Activated CD4-positive, alpha-beta T cell treated with anti-CD3 and anti-CD28 coated beads, Interleukin-2, amount 50 U/mL, for 24 hours (primary cell): ENCODE measurements at places on chromosomes 1 and 21.

DNA sequence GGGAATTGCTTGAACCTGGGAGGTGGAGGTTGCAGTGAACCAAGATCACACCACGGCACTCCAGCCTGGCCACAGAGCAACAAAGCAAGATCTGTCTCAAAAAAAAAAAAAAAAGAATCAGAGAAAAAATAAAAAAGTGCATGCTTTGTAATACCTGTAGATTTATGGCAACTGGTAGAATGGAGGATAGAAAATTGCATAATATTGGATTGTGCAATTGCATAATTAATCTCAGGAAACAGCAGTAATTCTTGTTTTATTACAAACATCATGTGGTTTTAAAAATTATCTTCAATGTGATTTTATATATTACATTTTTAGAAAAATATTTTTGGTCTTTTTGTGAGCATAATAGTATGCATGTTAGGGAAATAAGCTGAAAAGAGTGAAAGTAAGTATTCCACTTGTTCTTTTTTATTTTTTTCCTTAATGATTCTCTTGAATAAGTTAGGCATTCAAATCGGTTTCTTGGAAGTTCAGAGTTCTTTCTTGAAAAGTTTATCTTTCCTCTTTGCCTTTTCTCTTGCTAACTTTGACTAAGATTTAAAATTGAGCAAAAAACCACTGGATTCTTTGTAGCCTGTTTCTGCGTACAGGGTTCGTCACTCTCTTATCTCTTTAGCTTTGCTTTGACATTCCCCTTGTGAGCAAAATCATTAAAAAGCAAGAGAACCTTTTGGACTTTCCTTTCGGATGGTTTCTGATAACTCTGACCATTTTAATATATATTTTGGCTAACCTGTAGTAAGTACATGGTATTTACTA is 127.5 kb upstream of the ADAMTS5 start:
- DNase-seq, result no peak

DNA sequence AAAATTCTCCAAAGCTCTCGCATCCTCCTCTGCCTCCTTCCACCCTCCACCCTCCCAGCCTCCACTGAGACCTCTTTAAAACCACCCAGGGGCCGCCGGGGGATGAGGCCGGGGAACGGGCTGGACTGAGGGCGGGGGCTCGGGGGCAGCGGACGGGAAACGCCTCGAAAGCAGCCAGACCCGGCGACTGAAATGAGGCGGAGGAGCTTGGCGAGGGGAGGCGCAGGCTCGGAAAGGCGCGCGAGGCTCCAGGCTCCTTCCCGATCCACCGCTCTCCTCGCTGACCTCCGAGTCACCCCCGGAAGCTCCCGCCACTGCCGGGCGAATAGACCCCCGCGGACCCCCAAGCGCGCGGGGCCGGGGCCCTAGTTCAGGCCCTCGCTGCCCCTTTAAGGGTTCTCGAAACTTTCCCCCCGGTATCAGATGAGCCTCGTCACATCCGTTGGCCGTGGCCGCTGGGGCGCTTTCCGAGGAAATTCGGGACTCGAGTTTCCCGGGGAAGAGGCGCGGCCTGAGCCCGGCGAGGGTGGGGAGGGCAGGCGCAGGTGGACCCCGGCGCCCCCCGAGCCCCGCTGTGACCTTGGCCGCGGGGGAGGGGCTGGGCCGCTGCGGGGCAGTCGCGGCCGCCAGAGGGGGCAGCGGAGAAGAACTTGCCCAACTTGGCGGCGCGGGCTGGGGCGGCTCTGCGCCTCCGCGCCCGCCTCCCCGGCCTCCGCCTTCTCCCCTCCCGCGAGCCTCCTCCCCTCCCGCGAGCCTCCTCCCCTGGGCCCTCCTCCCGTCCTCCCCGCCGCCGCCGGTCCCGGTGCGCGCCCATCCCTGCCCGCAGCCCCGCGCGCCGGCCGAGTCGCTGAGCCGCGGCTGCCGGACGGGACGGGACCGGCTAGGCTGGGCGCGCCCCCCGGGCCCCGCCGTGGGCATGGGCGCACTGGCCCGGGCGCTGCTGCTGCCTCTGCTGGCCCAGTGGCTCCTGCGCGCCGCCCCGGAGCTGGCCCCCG is at the start of gene BACE2:
Gene BACE2, plus strand, starts transcription at position 813 of the 995 bp plus-strand sequence. Its CDS starts 104 bp downstream, at position 917.
- DNase-seq, result no peak

- DNase-seq, result no peak
Observed at GRCh38 chr1:45356186-45356585, 15.9 kb upstream of the MUTYH start.

DNA sequence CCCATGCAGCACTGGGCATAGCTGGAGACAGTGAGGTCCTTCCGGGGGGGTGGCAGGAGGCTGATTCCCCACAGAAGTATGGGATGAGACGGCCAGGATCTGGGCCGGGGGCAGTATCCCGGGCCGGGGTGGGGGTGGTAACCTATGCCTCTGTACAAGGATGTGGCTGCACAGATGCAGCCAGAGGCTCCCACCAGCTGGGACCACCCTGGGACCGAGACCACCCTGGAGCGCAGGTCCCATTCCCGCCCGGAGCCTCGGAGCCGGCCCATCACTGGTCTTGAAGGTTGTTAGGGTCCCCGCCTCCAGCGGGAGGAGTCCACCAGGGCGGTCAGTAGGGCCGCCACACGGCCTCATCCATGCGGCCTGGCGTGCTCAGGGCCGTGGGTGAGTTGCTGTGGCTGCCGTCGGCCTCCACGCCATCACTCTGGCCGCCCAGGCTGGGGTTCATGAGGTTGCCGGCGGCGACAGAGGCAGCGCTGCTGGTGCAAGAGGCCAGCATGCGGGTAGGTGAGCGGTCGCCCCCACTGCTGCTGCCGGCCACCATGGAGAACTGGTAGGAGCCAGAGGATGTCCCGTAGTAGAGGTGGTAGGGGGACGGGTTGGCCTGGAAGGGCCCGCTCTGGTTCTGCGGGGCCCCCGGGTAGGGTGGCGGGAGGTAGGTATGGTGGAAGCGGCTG is 28.1 kb downstream of the RUNX3 start:
- DNase-seq, result no peak

- no peak for DNase-seq
Observed at GRCh38 chr1:31570906-31571305, 5.4 kb upstream of the TINAGL1 start.

- DNase-seq, result no peak
Observed at GRCh38 chr1:24745711-24746413, 615 bp downstream of the CLIC4 start.

- peak; percentile 31 for DNase-seq
Observed at GRCh38 chr21:45152265-45152746, 77.9 kb downstream of the ADARB1 start.

- DNase-seq, result no peak
Observed at GRCh38 chr1:204316164-204316563, 43.6 kb downstream of the PLEKHA6 start.

GRCh38 chr1:219927956-219928790 is at the start of gene SLC30A10:
SLC30A10 (minus strand) TSS chr1:219928557; CDS start chr1:219928440, 117 bp downstream.
- DNase-seq, result no peak

GRCh38 chr1:198937231-198938031 is 298.6 kb downstream of the PTPRC start:
- DNase-seq, result peak; percentile 62

- no peak for DNase-seq
Observed at GRCh38 chr1:154206196-154206595, at the start of gene CFAP141. CFAP141 (minus strand) TSS chr1:154206333; CDS start chr1:154206307, 26 bp downstream.

GRCh38 chr1:21899987-21900386 is 37.1 kb downstream of the HSPG2 start:
- no peak for DNase-seq

GRCh38 chr21:46397993-46398392 is 60.7 kb upstream of the DIP2A start:
- no peak for DNase-seq

- DNase-seq, result no peak
Observed at GRCh38 chr1:11448373-11449099, 30.4 kb upstream of the DISP3 start.

GRCh38 chr1:183218971-183219615 is 33.0 kb downstream of the LAMC2 start:
- no peak for DNase-seq

DNA sequence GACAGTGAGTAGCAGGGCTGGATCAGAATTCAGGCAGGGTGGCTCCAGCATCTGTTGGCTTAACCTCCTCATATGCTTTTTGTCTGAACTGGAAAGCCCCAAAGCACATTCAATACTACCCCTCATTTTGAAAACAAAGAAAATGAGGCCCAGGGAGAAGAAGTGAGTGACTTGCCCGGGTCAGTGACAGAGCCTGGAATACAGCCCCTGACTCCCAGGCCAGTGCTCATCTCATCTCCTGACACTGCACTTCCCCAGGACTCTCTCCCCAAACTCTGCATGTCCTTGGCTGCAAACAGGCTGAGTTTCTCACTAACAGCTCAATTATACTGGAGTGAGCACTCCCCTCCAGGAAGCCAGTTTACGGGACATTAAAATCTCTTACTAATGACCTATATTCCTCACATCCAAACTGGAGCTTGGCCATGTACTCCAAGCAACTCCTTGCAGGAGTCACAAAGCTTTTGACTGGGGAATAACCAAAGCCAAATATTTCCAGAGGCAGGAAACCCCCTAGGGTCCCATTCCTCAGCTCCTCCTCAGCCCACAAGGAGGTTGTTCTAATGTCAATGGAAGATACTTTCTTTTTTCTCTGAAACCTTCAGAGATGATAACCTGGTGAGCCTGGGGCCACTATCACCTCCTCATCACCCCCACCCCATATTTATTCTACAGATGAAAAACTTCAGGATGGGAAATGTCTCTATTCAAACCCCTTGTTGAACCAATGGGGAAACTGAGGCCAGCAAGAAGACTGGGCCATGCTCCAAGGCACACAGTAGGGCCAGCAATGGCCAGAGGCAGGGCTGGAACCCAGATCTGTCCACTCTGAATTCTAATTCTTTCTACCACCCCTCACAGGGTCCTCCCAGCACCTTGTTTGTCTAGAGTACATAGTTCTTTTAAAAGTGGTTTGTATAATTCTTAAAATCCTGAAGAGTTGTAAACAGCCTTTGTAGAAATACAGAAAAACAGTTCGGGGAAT is 127.0 kb downstream of the PLPP3 start:
- DNase-seq, result no peak

DNA sequence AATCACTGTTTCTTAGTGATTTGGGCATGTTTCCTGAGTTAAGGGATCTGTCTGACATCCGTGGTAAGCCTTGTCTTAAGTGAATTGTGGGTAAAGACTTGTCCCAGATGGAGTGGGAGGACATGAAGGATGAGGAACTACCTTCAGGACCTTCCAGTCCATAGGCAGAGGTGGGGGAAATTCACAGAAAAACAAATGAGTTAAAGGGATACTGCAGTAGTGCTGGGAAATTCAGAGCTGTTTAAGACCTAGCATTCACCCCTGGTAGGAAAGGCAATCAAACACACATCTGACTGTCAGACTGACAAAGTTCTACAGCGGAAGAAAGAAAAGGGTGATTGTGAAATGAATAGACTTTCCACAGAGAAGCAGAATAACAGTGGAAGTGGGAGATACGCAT is 3.0 kb downstream of the GNAT2 start:
- DNase-seq, result no peak

DNA sequence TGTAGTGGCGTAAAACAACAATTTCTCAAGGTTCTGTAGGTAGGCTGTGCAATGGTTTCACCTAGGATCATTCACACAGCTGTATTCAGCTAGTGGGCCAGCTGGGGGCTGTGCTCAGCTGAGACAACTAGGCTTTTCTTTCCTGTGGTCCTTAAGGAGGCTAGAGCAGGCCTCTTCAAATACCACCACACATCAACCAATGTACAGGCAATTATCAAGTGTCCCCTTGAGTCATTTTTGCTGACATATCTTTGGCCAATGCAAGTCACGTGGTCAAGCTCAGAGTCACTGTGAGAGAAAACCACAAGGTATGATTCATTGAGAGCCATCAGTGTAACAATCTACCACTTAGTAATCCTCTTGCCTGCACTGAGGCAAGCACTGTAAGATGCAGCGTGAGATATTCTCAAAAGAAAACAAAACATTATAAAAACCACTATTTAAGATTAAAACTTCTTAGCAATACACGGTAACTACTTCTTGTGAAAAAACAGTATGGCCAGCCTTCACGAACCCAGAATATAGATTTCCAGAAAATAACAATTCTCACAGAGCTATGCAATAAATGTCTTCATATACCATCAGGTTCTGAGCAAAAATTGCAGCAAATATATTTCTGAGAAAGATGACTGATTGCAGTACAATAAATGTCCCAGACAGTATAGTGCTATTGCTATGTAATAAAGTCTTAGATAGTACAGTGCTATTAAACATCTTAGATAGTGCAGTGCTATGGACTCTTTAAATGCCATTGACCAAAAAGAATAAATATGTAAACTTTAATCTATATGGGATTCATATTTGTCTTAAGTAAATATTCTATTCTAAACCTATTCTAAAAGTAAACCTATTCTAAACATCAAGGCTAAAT is 55.3 kb downstream of the NME7 start:
- no peak for DNase-seq

DNA sequence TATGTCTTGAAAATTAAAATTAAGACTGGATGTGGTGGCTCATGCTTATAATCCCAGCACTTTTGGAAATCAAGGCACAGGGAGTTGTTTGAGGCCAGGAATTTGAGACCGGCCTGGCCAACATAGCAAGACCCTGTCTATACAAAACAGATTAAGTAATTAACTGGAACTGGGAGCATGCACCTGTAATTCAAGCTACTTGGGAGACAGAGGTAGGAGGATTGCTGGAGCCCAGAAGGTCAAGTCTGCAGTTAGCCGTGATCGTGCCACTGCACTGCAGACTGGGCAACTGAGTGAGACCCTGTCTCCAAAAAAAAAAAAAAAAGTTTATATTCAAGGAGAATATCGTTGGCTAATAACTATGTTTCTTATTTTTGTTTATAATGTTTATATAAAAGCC is 139.2 kb downstream of the USP25 start:
- DNase-seq, result no peak

DNA sequence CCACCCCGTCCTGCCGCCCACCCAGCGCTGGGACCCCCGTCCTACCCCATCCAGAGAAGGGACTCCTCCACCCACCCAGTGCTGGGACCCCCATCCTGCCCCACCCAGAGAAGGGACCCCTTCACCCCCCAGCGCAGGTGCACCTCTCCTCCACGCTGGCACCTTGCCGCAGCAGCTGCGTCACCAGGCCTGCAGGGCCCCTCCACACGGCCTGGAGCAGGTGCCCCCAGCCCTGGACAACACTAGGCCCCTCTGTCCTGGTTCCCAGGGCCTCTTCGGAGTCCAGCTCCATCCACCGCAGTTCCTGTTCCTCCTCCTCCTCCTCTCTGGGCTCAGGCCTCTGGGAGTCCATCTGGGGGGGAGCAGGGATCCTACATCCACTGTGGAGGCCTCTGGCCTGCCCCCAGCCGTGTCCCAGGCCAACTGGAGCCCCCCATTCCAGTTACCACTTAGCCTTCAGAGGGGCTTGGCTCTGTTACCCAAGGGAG is 378 bp downstream of the ANKRD65 start:
- DNase-seq, result no peak

- no peak for DNase-seq
Observed at GRCh38 chr1:63324779-63325119, 2.4 kb downstream of the FOXD3 start.
